ENCODE measurements at places on chromosomes 11 and 22. TPM values are rescaled to one million over a fixed set of nuclear protein-coding genes. Genes with fewer than 3 reads are reported as not detected.

- no peak for DNase-seq
Observed at GRCh38 chr11:11403763-11404725, 51.0 kb upstream of the CSNK2A3 start.

DNA sequence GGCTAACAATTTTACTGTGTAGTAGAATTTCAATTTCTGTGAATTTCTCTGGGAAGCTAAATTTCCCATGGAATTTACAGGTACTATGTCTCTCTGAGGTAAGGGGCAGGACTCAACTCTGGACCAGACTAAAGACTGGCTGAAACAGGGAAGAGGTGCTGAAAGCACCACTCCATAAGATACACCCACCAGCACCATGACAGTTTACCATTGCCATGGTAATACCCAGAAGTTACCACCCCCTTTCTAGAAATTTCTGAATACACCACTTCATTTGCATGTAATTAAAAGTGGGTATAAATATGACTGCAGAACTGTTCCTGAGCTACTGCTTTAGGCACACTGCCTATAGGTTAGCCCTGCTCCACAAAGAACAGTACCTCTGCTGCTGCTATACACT lies 274.1 kb downstream of the TTC28 start:
- DNase-seq, result no peak

DNA sequence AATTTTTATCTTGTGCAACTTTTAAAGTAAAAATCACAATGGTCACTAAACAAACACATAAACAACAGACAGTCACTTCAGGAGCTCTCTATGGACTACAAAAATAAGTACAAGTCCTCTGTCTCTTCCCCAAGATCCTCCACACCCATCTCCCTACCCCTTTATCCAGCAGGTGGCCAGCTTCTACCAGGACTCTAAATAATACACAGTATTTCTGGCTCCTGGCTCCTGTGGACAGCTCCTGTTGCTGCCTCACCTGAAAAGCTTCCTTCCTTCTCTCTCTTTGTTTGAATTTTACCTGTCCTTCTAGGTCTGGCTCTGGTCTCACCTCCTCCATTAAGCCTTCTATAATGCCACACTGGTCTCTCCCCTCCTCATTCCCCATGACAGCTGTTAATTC lies 86.1 kb downstream of the CLPB start:
- DNase-seq, result no peak

DNA sequence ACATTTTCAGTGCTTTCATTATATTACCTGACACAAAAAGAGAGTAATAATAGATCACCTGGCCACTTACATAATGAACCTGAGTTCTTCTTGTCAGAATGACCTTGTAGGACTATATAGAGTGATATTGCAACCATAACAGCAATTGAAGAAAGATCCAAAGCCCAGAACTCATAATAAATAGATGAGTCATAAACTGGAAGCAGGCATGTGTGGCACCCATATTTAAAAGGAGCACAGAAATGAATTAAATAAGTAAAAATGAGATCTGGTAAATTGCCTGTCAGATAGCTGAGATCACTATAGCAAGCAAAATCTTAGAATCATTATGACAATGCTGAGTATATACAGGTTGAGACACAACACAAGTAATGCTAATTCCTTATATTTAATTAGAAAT lies 331.8 kb downstream of the AASDHPPT start:
- no peak for DNase-seq

DNA sequence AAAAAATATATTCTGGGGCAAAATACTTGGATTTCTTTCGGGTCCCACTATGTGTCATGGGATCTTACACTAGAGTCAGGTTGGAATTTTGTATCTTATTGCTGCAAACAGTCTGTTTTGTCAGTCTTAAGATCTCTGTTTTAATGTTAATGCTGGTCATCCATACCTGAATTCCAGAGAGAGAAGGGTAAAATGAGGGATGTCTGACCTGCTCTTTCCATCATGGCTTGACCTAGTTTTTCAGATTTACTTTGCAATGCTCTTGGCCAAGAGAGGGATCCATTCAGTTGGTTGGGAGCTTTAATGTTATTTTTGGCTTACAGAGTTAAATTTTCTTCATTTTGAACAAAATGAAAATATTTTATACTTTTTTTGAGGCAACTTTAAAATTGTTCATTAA lies 117.2 kb downstream of the CASP12 start:
- no peak for DNase-seq

DNA sequence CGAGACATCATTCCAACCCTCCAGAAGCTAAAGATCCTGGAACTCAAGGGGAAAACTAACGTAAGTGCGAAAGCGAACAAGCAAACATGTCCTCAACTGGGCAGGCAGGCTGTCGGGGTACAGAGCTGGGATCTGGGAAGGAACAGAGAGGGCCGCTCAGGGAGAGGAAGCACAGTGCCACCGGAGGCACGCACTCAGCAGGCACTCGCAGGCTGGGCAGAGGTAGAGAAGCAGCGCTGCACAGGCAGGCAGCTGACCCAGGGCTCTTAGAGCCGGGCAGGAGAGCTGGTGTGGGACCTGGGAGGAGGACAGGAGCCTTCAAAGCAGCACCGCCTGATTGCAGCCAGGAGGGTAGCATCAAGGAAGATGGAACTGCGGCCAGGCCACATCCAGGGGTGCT lies 62.2 kb downstream of the MICAL3 start:
- DNase-seq, result no peak

The OR8D4 gene
- not detected for total RNA-seq

DNA sequence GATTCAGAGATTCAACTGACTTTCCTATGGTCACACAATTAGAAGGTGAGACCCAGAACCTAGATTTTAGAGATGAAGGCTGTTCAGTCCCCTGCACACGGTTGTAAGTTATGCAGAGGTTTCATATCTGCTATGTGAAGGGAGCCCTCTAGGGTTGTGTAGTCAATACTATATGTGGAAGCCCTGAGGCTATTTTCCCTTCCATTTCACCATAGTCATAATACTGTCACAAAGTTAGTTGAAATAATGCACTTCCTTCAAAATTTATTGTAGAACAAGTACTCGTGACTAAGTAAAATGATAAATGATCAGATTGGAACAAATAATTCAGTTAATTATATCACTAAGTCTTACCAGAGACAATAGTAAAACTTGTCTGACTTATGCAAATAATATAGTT lies 48.8 kb downstream of the ENDOD1 start:
- DNase-seq, result no peak

- no peak for DNase-seq
Observed at GRCh38 chr22:50176850-50177536, 6.5 kb downstream of the PANX2 start.

The OR56A5 gene
- total RNA-seq, result not detected

The MS4A4A gene
- total RNA-seq, result not detected

DNA sequence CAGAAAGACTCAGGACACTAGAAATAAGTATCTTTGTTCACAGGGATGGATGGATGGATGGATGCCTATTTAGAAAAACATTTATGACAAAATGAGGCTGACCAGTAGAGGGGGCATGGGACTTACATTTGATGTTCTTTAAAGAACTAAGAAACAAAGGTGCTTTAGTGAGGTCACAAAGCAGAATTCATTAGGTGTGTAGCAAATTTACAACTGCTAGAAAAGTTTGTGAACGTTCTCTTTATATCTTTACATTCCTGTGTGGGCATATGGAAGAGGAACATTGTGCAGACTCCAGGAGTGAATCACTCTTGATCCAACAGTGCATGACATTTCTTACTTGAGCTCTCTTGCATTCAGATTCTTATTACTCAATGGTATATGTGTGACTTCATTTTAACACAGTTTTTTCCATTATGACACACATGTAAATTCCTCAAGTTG lies 15.8 kb upstream of the SIK2 start:
- peak; percentile 55 for DNase-seq

The TMEM45B gene
- 0.58 TPM for total RNA-seq

The OOSP1 gene
- total RNA-seq, result 0.28 TPM

- DNase-seq, result no peak
Observed at GRCh38 chr11:46666516-46666915, 33.9 kb downstream of the ARHGAP1 start.

The HPX gene
- not detected for total RNA-seq

GRCh38 chr22:36282328-36282831 lies 29.4 kb downstream of the APOL1 start:
- DNase-seq, result no peak

GRCh38 chr22:43946384-43946667 lies 8.9 kb upstream of the SAMM50 start:
- no peak for DNase-seq

GRCh38 chr11:129655247-129655832 lies 160.3 kb upstream of the TMEM45B start:
- no peak for DNase-seq

The CDC42BPG gene
- total RNA-seq, result 2.3 TPM

DNA sequence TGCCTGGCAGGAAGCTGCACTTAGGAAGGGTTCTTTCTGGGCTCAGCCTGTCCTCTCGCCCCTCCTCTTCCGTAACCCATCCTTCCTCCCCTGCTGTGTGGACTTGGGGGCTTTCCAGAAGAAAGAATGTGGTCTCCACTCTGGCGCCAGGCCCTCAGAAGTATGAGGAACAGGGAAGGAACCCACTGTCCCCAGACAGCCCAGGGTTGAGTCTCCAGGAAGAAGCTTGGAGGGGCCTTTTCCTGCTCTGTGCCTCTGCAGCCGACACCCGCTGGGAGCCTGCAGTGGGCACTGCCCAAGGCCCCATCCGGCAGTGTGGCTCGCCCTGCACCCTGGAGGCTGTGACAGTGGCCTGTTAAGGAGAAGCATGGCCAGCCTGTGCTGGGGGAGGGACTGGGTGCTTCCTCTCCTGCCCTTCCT lies 112.6 kb downstream of the ST3GAL4 start:
- DNase-seq, result no peak

- no peak for DNase-seq
Observed at GRCh38 chr11:65960824-65961266, 689 bp upstream of the SART1 start.

DNA sequence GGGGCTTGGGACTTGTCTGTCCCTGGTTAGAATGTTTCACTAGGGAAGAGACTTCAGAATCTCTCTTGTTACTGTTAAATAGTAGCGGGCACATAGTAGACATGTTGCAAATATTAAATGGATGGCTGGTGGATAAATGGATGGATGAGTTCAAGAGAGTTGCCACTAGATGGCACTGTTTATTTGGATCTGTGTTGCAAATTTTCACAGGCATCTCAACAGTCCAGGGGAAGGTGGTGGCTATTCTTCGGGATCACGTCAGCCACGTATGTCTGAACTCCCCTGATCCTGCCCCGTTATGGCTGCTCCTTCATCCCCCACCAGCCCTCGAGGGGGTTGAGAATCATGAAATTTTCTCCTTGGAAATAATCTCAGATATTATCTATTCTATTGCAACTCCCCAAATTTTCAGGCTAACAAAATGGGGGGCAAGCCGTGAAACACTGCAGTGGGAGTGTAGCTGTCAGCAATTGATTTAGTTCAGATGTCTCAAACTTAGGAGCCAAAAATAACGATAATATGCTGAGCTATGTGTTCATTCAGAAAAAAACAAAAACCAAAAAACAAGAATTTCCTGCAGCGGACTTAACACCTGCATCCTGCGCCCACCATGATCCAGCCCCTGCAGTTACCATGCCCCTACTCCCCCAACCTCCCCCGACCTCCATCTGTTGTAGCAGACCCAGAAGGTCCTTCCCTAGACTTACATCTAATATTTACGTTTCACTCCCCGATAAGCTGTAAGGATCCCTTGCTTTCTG lies 29.1 kb upstream of the BIRC3 start:
- DNase-seq, result peak; percentile 17

DNA sequence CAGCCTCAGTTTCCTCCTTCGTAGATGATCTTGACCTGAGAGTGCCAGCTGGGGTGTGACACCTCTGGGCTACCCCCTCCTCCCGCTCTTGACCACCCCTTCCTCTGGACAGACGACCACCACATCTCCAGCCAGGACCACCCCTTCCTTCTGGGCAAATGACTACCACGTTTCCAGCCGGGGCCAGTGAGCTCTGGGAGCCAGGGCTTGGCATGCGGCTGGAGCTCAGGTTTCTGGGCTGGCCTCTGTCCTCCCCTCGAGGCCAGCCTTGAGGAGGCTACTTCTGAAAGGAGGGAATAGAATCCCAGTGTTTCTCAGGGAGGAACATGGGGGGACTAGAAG lies 120.9 kb downstream of the KCNQ1OT1 start:
- DNase-seq, result no peak

DNA sequence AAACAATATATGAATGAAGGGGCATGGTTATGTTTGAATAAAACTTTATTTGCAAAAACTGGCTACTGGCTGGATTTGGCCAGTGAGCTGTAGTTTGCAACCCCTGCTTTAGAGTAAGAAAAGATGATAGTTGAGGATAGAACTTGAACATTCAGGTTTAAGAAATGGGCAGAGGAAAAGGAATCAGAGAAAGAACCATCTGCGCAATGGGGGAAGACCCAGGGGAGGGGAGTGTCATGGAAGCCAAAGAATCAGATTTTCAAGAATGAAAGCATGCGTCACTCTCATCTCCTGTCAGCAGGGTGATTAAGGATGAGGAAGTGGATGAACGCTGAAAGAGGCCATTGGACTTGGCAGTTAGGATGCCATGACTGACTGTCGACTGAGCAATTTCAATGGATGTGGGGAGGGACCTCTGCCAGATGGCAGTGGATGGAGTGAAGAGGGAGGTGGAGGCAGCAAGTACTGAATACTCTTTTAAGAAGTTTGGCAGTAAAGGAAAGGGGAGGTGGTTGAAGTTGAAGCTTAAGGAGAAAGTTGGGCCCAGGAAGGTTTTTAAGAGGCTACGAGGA lies 21.2 kb downstream of the FAT3 start:
- no peak for DNase-seq

GRCh38 chr11:45512471-45513148 lies 152.8 kb downstream of the CHST1 start:
- no peak for DNase-seq

GRCh38 chr11:97894978-97895377 lies 1125.8 kb upstream of the CNTN5 start:
- DNase-seq, result no peak

GRCh38 chr22:38861927-38862326 lies 10.1 kb downstream of the CBX6 start:
- DNase-seq, result no peak

- no peak for DNase-seq
Observed at GRCh38 chr22:20089977-20090729, 10.1 kb downstream of the DGCR8 start.

DNA sequence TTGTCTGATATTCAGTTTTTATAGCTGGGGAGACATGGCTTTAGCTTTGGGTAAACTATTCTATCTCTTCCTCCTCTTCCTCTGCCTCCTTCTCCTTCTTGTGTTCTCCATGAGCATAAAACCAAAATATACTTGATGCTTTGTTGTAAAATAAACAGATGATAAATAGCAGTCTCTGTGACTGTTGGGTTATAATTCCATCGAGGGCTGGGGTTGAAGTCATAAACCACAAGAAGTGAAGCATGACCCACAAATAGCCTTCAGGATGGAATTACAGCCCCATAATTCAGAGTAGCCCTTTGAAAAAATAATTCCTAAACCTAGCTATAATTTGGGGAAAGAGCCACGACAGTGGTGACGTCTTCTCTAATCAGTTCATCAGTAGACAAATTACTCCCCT lies 177.7 kb downstream of the SNX19 start:
- DNase-seq, result no peak
